ENCODE measurements at places on chromosomes 1 and 21.
A peak's percentile ranks its signal among the peaks of the same experiment; 100 is the strongest.

DNA sequence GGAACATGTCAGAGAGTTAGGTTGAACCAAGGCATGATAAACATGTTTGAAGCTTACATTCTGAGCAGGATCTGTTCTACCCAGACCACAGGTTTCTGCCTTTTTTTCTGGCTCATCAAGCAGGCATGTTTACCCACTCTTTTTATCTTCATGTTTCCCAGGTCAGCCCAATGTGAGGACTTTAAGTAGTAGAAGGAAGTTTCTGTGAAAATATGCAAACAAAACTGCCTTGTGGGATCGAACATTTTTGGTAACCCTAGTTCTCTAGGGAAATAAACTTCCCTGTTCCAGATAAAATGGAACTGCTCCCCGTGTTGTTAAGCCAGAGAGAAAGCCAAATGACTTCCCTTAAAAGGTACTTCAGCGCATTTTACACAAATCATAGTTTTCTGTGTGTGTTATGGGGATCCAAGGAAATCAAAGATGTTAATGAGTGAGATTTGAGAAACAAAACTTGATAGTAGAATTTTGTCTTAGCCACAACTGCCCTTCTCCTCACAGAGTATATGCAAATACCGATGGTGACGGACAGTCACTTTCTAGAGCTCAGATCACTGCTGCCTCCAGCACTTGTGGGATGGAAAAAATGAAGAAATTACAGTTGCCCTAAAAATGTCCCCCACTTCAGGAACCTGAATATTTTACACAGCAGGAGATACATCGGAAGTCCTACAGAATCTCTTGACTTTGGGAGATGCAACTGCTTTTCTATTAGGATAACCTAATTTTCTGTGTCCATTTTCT is 765 bp upstream of the HIPK1 start:
- DNase-seq, result no peak

GRCh38 chr1:29259802-29260441 is 23.6 kb downstream of the PTPRU start:
- peak; percentile 79 for DNase-seq

GRCh38 chr1:7922301-7922700 is 18.3 kb downstream of the TNFRSF9 start:
- no peak for DNase-seq

GRCh38 chr1:245298781-245299180 is 144.0 kb downstream of the KIF26B start:
- peak; percentile 73 for DNase-seq

DNA sequence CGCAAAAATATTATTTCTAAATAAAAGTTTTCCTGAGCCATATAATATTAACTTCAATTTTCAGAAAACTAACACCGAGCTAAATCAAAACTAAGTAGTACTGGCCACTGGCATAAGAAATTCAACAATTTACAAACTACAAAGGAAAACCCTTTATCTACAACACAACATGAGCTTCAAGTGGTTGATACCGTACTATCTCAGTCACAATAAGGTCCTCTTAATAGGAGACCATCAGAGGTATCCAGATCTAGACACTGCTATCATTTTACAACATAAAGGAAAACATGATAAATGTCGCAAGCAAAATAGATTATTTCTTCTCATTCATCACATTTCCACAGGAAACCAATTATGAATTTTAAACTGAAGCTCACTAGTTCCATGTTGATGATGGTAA is 39.5 kb downstream of the GATAD2B start:
- no peak for DNase-seq

DNA sequence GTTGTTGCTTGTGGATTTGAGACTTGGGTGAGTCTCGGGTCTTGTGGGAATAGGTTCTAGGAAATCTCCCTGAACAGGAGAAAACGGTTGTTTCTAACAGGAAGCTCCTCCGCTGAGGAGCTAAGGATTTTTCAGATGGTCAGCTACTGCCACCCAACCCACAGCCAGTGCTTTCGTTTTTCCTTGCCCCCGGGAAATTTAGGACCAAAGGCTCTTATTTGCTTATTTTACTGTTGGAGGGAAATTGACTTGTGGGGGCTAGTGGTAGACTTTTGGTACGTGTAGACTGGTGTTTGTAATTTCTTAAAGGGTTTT is 792 bp downstream of the SNX7 start:
- DNase-seq, result no peak

DNA sequence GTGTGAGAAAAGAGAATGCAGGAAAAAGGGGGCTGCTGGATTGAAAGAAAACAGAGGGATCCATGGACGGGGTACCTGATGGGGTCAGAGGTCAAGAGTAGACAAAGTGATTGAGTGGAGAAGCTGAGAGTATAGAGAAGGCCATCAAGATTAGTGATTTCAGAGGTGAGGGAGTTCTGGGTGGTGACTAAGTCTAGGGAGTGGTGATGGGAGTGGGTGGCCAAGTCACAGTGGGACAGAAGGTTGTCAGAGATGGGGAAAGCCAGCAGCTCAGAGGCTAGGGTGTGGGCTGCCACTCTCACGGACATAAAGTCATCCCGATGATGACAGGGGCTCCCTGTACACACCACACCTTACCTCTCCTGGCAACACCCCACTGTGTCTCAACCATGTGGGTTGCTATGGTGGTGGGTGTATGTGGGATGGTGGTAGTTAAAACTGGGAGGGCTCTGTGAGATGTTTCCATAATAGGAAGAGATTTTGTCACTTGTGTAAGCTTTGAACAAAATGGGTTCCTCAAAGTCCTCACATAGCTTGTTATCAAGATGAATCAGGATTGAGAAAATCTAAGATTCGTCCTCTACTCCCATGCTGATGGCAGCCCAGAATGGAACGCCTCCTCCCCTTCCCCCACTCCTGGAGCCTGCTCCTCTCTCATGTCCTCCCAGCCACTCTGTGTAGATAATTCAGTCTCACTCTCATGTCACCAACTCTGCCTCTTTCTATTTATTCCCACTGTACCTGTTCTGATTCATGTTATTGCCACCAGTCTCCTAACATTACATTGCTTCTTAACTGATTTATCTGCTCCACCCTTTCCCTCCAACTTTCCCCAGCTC is 20.3 kb upstream of the CSF1 start:
- no peak for DNase-seq

- DNase-seq, result no peak
Observed at GRCh38 chr1:99963041-99963795, 6.6 kb upstream of the SLC35A3 start.

- no peak for DNase-seq
Observed at GRCh38 chr1:94609619-94610018, 68.1 kb upstream of the F3 start.

DNA sequence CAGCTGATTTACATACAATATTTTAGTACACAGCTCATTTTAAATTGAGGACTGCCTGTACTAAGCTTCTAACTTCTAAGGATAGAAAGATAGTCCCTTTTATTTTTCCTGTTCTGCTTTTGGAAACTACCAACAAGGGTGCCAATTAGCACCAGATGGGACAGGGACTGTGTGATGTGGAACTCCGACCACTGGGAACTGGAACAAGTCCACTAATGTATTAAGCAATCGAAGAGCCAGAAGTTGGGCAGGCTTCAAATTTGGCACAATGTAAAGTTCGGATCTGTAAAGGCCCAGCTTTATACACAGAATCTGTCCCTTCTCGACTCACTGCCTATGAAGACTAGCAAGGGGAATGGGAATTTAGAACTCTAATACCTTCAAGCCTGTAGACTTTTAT is 149.3 kb downstream of the ZC3H11B start:
- DNase-seq, result peak; percentile 15

- no peak for DNase-seq
Observed at GRCh38 chr1:87115891-87116290, 201.5 kb downstream of the HS2ST1 start.

GRCh38 chr1:53400761-53401674 is 58.2 kb upstream of the DMRTB1 start:
- DNase-seq, result no peak

DNA sequence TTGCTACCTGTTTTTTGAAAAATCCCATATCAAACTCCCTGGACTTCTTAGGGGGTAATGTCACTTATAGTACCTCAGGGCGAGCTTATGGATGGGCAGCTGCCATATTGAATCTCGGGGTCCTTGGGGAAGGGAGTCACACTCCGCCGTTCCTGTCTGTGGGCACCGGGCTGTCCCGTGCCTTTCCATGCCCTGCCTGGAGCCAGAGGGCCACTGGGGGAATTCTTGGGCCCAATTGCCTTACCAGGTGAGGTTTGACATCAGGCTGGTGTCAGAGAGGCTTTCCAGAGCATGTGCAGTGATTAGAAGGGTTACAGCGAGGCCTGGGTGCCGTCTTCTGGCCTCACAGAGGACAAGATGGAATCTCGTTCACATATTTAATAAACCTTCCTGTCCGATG is 28.8 kb downstream of the QSOX1 start:
- DNase-seq, result no peak
